Stimulated activated CD8-positive, alpha-beta memory T cell treated with anti-CD3 and anti-CD28 coated beads, Interleukin-7, amount 100 ng/mL, for 4 hours (primary cell): ENCODE measurements at places on chromosomes 5 and 9.

- DNase-seq: no peak
These were observed 45.1 kb downstream of the TGFBI start for GRCh38 chr5:136073714-136074529.

- DNase-seq: peak; percentile 12
These were observed 84.4 kb upstream of the SPIN1 start for GRCh38 chr9:88303721-88304451.

DNA sequence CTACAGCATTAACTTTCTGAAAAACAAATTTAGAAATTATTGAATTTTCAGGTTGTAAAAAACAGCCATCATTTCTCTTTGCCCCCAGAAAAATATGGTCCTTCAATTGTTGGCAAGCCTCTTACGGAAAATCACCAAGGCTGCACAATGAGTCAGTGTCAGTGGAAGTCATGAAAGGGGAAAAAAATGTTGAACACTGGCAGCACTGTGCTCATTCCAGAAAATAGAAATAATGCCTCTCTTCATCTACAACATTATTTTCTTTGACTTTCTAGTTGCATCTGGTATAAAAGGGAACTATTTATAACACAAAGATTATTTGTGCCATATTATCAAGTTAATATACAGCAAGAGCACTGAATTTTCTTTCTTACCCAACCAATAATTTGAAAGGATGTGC, 26.7 kb upstream of the STK32A start:
- DNase-seq: no peak

DNA sequence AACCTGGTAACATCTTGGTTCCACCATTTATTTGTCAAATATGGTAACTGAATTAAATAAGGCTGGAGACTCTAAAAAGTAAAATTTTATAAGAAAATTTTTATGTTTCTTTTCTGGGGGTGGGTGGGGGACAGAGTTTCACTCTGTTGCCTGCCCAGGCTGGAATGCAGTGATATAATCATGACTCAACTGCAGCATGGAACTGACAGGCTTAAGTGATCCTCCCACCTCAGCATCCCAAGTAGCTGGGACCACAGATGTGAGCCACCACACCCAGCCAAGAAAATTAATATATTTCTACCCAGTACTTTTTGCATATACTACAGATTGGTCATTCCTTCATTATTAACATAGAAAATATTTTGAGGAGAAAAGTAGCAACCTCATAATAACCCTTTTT, 216.9 kb downstream of the DEPDC1B start:
- DNase-seq: no peak

DNA sequence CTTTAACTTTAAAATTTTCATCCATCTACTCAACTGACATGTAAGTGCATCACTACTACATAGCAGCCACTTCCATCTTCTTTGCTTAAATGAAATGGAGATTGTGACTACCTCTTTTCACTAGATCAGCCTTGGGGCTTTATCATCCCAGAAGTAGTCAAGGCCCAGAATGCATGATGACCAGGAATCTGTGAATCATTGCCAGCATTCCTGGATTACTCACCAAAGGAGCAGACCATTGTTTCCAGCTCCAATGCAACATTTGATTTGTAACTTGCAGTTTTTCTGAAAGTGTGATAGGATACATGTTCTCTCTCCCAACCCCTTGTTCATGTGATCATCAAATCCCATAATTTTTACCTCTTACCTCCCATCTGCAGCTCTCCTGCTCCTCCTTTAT, 65.1 kb downstream of the PLPPR1 start:
- DNase-seq: no peak

DNA sequence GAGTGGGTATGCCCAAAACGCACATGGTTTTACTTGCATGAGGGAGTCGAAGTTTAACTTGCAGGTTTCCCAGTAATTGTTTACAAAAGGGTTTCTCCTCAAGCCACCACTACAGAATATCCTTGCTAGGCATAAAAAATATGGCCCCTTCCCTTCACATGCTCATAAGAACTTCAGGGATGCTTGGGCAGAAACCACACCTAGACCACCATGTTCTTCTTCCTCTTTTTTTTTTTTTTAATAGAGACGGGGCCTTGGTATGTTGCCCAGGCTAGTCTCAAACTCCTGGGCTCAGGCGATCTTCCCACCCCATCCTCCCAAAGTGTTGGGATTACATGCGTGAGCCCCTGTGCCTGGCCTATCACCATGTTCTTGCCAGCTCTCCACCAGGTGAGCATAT, 18.6 kb upstream of the PLIN2 start:
- DNase-seq: no peak

DNA sequence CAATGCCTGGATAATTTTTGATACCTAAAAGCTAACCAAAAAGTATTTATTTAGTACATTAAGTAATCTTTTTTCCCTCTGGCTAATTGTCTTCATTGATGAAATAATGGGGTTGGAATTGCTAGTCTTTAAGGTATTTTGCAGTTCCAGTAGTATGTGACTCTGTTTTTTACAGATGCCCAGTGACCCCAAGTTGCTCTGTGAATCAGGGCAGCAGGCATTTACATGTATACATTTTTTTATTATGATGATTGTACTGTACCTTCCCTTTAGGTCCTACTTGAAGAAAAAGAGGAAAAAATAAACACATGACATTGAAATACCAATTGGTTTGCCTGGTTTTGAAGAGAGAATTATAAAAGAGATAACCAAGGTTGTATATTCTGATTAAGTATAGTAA, 385.5 kb downstream of the ADGRV1 start:
- no peak for DNase-seq

GRCh38 chr9:126805554-126806262, 868 bp downstream of the ZBTB43 start:
- peak; percentile 77 for DNase-seq

DNA sequence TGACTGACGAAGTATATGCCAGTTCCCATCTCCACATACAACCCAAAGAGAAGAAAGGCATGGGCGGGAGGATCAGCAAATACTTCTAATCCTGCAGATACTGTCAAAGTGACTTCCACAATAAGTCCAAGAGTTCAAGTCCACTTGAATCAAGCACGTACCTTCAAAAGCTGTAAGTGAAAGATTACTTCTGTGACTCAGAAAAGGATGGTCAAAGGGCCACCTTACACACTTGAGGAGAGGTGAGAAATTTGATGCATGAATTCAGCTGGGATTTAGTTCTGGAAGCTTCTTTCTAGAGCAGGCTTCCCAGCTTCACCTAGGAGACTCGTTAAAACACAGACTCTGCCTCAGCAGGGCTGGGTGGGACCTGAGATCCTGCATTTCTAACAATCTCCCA, 357.5 kb downstream of the GLIS3 start:
- no peak for DNase-seq

- no peak for DNase-seq
These were observed 39.4 kb downstream of the SMIM23 start for GRCh38 chr5:171825051-171825450.

DNA sequence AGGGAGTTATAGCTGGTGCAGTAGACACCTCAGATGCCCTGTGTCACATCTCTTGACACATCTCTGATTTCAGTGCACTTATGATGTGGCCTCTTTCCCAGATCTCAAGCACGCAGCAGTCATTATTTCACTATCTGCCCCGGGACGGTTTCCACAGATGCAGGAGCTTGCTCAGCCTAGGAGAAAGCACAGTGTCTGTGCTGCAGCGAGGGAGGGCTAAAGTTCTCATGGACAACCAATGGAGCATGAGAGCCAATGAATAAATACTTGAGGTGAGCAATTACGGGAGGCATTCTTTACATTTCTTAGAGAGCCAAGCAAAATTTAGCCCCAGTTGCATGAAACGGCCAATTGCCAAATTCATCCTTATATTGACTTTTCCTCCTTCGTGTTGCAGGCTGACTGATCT, 7.4 kb upstream of the MOB3B start:
- no peak for DNase-seq

DNA sequence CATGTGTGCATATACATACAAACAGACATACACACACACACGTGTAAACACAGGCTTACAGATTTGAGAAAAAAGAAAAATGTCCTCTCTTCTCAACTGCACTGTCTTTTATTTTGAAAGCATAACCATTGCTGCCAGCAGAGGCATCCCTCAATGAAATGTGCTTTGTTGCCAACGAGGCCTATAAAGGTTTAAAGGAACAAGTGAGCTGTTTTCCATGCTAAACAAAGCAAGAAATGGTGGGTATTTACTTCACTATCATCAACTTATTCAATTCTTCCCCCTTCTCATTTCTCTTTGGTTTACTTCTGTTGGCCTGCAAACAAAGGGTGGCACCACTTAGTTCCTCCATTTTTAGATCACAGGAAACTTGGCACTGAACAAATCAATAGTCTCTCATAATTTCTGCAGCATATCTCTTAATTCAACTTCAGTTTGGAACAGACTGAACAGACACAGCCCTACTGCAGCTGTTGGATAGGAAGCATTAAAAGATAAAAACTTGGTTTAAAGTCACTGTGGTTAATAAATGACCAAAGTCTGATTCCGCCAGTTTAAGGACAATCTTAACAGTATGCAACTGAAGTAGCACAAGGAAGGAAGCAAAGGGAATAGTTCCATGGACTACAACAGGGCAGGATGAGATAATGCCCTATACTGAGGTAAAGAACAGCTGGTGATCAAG, 21.7 kb downstream of the TTC33 start:
- DNase-seq: no peak

DNA sequence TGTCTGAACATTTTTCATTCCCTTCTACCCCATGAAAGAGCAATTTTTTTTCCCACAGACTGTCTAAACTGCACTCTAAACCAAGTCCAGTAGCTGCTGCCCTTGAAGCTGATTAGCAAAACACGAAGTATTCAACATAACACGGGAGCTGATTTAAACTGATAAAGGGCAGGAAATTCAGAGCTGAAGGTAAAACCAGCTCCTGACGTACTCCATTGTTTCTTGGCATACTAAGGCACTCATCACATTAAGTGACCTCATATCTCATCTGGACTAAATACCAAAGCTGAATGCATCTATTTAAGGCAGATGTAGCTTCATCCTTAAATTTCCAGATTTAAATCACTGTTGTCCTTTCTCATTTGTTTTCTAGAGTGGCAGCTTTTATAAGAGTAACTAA, 12.0 kb downstream of the GDF9 start:
- DNase-seq: no peak

DNA sequence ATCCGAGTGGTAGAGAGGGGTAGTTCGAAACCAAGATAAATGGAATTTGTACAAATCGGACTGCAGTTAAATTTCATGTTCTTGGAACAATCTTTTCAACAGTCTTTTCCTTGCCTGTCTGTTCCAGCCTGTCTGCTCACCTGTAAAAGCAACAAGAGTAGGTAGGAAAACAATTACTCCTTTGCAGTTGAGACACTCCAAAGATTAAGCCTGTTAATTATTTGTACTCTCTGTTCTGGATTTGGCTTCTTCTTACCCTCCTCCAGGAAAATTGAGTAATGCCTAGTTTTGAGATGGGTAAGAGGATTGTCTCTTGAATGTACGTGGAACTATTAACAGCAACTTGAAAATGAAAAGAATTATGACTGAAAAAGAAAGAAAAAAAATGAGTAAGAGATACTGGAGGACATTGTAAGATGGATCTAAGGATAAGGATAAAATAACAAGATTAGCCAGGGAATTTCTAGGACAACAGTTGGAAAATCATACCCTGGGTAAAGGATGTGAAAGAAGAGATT, 24.3 kb downstream of the SPAAR start:
- DNase-seq: no peak

DNA sequence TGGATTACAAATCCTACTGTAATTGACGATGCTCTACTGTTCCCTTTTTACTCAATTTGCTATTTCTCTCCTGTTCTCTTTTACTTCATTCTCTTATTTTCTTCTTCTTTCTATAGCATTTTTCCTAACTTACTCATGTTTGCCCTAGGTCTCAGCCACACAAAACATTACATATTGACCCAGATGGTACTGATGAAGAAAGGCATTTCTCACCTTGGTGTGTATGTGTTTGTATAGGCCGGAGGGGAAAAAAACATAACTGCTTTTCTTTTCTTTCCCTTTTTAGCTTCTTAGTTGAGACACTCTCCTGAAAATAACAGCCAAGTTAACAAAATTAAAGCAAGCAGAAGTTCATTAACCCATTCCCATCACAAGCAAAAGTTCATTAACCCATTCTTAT, 1019.8 kb upstream of the CDH18 start:
- no peak for DNase-seq

GRCh38 chr5:138911441-138911840, 36.3 kb upstream of the LRRTM2 start:
- no peak for DNase-seq

GRCh38 chr5:54835647-54836046, 149.7 kb downstream of the ESM1 start:
- no peak for DNase-seq

- no peak for DNase-seq
These were observed 321.9 kb downstream of the CDK5RAP2 start for GRCh38 chr9:120258096-120258495.

GRCh38 chr9:18805386-18805785, 227.6 kb downstream of the SAXO1 start:
- no peak for DNase-seq

DNA sequence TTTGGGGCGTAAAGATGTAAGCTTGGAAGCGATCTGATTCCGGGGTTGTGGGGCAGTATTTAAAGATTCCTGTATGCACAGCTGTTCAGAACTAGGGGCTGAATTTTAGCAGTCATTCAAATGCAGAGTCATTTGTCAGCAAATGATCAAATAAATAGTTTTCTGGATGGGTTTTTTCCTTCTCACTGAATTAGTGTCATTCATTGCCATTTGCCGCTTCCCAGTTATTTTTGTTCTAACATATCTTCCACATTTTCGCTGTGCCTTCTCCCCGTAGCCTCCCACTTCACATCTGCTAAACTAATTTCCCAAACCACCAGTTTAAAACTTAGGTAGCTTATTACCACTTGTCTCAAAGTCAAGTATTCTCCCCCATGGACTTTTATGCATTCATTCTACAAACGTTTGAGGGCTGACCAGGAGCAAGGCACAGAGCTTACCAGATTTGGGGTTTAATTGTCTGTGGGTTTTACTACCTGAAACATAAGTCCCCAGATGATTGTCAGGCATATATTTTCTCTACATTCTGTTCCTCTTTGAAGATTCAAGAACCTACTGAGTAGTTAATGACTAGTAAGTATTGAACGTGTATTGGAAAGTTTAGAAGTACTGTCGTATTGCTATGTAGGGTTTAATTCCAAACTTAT, 41.3 kb upstream of the CKMT2 start:
- DNase-seq: no peak

GRCh38 chr5:5588386-5588785, 165.9 kb downstream of the ICE1 start:
- no peak for DNase-seq

DNA sequence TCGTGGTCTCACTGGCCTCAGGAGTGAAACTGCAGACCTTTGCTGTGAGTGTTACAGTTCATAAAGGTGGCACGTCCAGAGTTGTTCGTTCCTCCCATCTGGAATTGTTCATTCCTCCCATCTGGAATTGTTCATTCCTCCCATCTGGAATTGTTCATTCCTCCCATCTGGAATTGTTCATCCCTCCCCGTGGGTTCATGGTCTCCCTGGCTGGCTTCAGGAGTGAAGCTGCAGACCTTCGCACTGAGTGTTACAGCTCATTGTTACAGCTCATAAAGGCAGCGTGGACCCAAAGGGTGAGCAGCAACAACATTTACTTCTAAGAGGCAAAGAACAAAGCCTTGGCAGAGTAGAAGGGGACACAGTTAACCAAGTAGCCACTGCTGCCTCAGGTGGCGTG, 69.1 kb downstream of the GCNT1 start:
- DNase-seq: no peak

- no peak for DNase-seq
These were observed 100.9 kb upstream of the APC start for GRCh38 chr5:112636751-112637150.
